GM06990 (cell line): ENCODE measurements at places on chromosomes 6 and 20.
A peak's percentile ranks its signal among the peaks of the same experiment; 100 is the strongest.

DNA sequence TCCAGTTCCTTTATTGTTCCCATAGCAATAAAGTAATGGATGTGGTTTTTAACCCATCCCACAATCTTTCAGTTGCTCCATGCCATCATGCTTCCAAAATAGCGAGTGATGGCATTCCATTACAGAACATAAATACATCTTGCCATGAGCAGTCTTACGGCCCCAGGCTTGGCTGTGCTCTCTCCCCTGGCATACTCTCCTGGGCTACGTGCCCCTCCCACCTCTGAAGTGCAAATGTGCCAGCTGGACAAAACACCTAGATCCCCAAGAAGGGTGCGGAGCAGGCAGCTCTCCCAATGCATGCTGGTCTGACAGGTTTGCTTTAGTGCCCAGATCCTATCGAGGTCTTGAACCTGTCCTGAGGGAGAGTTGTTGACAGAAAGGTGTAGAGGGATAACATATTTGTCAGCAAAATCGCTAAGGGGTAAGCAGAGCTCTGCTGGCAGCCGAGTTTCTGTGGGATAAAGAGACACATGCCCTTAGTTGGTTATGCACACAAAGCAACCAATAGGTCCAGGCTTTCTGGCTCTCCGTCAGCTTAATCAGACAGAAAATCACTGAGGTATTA lies 43.9 kb upstream of the PAX1 start:
- DNase-seq, result no peak

GRCh38 chr20:15396900-15397299 lies 1059.5 kb upstream of the FLRT3 start:
- DNase-seq, result no peak

- DNase-seq, result no peak
Measured at GRCh38 chr20:17171746-17172280, 55.0 kb upstream of the PCSK2 start.

- no peak for DNase-seq
Measured at GRCh38 chr6:128172752-128173682, 272.2 kb upstream of the THEMIS start.

DNA sequence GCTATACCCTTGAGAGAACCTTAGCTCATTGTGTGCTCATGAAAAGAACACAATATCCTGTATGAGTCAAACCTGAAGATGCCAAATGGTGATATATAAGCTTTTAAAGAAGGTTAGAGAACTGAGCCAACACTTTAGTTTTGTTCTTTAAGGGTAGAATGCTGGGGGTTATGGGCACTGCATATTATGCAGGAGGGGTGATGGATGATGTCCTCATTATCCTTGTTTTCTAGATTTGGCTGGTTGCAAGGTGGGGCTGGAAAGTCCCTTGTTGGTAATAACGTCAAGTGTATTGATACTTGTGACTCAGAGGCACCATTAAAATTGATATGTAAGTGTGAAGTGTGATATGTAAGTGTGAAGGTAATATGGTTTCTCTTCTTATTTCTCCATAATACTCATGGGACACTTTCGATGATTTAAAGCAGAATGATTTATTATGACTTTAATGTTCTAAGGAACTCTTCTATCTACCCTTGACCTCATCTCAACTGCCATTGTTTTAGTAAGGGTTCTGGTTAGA lies 113.7 kb upstream of the DTNBP1 start:
- DNase-seq, result peak; percentile 39

DNA sequence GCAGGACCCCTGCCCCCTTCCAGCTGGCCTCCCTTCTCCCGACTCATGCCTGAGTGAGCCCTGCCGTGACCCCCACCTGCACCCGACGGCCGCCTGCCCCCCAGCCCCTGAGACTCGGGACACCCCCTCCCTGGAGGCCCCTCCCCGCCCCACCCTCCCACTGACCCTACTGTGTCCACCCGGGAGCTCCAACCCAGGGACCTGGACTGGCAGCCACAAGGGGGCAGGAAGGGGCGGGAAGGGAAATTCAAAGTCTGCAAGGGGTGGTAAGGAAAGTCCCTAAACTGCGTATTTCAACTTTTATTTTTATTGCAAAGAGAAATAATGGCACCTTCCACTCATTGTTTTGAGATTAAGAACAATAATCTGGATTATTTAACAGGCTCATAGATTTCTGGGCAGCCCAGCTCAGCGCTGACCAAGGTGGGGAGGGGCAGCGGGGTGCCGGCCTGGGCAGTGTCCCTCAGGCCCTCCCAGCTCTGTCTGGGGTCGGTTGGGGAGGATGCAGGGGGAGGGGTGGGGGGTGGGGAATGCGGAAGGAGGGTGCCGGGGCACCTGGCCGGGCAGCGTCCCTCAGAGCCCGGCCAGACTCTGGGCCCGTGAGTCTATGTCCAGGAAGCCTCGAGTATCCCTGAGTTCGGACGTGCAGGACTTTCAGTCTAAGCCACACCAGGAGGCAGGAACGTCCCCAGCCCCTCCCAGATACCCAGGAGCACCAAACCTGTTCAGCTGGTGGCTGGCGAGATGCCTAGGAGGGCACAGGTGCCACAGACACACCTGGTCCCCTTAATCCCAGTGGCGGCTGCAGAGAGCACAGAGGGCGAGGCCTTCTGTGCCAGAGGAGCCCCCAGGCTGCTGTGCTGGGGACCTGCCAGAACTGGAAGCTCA lies 1.3 kb upstream of the PTK6 start:
- no peak for DNase-seq

- no peak for DNase-seq
Measured at GRCh38 chr20:40652441-40652987, 36.5 kb downstream of the MAFB start.

- DNase-seq, result no peak
Measured at GRCh38 chr20:8972963-8973705, 95.8 kb upstream of the PLCB4 start.

GRCh38 chr6:53718597-53719460 lies 53.3 kb upstream of the KLHL31 start:
- DNase-seq, result peak; percentile 41

- no peak for DNase-seq
Measured at GRCh38 chr20:1707588-1708449, 50.2 kb upstream of the SIRPG start.

GRCh38 chr6:21079468-21080048 lies 514.0 kb upstream of the SOX4 start:
- no peak for DNase-seq

DNA sequence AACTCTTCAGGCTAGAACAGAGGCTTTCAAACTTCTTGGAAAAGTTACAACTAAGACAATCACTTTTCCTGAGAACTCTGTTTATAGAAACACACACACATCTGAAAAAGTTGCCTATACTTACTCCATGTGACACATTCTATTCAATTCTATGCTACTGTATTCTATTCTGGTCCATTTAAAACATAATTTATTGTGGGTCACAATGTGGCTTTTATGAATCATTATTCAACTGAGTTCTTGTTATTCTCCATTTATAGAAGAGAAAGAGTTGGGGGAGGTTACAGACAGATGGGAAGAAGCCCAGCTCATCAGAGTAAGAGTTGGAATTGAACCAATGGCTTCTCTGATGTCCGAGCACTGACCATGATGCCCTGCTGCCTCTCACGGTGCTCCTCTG lies 21.6 kb upstream of the BCAS1 start:
- DNase-seq, result no peak

DNA sequence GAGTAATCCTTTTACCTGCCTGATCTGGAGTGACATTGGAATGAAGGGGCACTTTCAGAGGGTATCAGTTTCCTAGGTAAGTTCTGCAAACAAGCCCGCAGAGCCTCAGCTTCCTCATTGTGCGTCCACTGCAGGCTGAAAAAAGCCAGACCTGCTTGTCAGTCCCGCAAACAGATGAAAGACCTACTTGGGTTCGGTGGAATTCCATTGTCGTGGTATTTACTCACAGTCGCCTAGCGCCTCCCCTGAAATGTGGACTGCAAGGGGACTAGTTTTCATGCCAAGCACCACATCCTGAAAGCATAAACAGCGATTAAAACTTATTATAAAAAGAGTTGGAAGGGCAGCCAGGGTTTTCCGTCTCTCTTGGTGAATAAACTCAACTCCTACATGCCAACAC lies 121.5 kb downstream of the PAX1 start:
- DNase-seq, result no peak

GRCh38 chr6:85641522-85641896 lies 1.2 kb downstream of the SYNCRIP start:
- DNase-seq, result no peak

GRCh38 chr6:169342710-169343109 lies 89.1 kb upstream of the THBS2 start:
- DNase-seq, result no peak

DNA sequence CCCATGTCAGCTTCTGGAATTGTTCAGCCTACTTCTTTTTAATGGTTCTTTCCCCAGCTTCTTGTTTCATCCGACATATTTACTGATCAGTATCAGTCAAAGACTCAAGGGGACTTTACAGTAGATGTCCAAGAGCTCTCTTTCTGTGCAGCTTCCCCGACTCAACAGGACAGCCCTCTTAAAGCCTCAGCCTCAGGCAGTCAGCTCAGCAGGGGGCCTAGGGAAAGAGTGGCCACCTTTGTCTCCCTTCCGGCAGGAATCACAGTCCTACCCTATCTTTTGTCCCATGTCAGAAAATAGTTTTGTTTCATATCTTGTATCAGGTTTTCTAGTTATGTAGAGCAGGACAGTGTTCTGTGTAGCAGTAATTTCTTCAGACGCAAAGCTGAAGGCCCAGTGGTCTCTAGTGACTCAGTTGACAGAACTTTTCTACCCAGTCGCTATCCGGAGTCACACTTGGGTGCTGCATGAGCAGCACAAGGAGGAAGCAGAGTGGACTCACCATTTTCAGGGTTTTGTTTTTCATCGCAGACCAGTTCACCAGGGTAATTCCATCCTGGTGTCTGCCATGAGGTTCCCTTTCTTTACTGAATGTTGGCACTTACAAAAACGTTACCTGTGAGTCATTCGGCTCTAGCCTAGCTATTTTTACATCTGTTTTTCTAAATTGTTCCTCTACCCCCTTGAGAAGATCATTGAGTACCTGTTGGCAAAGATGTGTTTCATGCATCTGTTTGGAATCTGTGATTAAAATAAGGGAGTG lies 47.7 kb downstream of the SPATA2 start:
- no peak for DNase-seq

DNA sequence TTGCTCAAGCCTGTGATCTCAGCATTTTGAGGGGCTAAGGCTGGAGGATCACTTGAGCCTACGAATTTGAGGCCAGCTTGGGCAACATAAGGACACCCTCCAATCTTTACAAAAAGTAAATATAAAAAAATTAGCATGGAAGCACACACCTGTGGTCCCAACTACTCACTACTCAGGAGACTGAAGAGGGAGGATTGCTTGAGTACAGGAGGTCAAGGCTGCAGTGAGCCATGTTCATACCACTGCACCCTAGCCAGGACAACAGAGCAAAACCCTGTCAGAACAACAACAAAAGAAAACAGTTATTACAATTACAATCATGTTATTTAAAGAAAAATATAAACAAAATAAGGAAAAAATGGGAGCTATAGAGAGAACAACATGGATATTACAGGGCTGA lies 82.5 kb upstream of the TNFAIP3 start:
- DNase-seq, result no peak

GRCh38 chr6:109121411-109121810 lies 26.1 kb downstream of the CEP57L1 start:
- no peak for DNase-seq

GRCh38 chr20:62496568-62497218 lies 20.9 kb upstream of the GATA5 start:
- DNase-seq, result no peak

GRCh38 chr6:12896208-12896733 lies 179.7 kb downstream of the PHACTR1 start:
- no peak for DNase-seq

GRCh38 chr20:49288250-49288751 lies 10.4 kb upstream of the ZNFX1 start:
- no peak for DNase-seq

DNA sequence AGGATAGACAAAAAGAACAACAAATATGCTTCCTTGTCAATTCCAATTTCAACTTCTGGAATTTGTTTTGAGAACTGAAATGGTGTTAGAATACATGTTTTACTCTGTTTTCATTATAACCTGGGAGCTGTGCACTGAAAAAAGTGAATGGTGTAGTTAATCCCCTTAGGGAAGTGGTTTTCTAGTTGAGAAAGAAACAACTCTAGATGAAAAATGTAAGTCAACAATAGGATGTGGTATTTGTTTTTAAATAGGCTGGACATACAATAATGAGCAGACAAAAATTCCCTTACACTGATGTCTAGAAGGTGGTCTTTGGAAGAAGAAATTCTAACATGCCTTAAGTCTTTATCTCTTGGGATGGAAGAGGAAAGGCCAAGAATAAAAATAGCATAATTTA lies 59.9 kb upstream of the TINAG start:
- no peak for DNase-seq

- no peak for DNase-seq
Measured at GRCh38 chr6:90035047-90035723, 140.9 kb downstream of the GJA10 start.

- DNase-seq, result no peak
Measured at GRCh38 chr6:43716099-43716498, 28.5 kb upstream of the MRPS18A start.

DNA sequence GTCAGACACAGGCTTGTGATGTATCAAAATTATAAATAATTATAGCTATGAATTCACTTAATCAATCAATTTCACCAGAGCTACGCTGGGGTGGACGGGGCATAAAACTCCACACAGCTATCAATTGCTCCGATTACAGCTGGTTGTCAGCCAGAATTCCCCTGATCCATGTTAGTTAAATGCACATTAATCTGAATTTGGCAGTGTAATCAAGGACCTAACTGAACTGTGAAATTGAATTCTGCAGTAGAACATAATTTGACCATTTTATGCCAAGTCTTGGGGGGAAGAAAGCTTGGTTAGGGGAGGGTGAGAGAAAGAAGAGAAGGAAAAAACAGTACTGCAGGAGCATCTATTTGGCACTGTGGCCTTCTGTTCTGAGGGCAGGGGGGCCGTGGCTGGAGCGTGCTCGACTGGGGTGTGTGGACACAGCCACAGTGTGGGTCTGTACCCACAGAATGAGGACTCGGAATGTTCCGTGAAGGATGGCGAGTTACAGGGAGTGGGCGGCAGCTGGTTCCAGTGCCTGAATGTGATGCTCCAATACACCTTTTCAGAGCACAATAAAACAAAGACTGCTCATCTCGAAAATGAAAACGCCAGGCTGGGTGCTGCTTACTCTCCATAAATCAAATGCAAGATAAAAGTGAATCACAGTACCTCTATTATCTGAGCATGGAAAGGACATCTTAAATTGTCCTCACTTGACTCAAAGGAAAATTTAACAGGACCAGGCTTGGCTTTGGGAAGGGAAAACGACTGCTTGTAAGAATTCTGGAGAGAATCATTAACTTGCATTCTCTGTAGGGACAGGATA lies 59.2 kb downstream of the LAMP5 start:
- DNase-seq, result peak; percentile 4

DNA sequence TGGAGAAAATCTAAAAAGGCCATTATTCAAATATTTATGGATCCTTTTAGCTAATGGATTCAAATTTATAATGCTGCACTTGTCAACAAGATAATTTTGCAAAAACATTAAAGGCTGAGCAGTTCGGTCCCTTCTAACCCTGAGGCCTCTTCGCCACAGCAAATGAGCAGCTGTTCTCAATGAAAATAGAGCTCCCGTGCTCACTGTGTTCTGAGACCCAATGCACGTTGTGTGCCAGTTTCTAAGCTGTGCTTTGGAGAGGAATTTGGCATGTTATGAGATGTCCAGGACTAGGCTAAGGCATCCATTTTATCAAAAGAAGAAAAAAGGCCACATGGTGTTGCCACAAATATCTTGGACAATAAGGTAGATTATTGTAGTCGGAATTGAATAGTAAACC lies 220.1 kb upstream of the TSHZ2 start:
- DNase-seq, result no peak

GRCh38 chr6:100301731-100302130 lies 163.0 kb downstream of the SIM1 start:
- DNase-seq, result no peak
